HT1080 (cell line): ENCODE measurements at places on chromosomes 7 and 10. TPM values are rescaled to one million over a fixed set of nuclear protein-coding genes. Genes with fewer than 3 reads are reported as not detected.

C10orf105 gene
- not detected in 2 replicates for total RNA-seq

AKR1C4 gene
- not detected in 2 replicates for total RNA-seq

CFAP43 gene
- total RNA-seq: not detected in 2 replicates

BTBD16 gene
- total RNA-seq: not detected in 2 replicates

CRYGN gene
- total RNA-seq: not detected in 2 replicates

LRGUK gene
- total RNA-seq: not detected in 2 replicates

AKR1D1 gene
- total RNA-seq: not detected in 2 replicates

PIK3AP1 gene
- total RNA-seq: 3.0 TPM in 2 replicates

COBL gene
- total RNA-seq: 1.2 TPM in 2 replicates

NRAP gene
- total RNA-seq: not detected in 2 replicates
